ENCODE measurements at places on chromosomes 1 and 21.
A peak's percentile ranks its signal among the peaks of the same experiment; 100 is the strongest.

GRCh38 chr1:230696722-230697437 is 17.0 kb downstream of the AGT start:
- no peak for DNase-seq

- DNase-seq: no peak
Observed at GRCh38 chr1:116255486-116256285, 117.4 kb upstream of the ATP1A1 start.

- no peak for DNase-seq
Observed at GRCh38 chr1:61053226-61053711, 29.1 kb upstream of the NFIA start.

DNA sequence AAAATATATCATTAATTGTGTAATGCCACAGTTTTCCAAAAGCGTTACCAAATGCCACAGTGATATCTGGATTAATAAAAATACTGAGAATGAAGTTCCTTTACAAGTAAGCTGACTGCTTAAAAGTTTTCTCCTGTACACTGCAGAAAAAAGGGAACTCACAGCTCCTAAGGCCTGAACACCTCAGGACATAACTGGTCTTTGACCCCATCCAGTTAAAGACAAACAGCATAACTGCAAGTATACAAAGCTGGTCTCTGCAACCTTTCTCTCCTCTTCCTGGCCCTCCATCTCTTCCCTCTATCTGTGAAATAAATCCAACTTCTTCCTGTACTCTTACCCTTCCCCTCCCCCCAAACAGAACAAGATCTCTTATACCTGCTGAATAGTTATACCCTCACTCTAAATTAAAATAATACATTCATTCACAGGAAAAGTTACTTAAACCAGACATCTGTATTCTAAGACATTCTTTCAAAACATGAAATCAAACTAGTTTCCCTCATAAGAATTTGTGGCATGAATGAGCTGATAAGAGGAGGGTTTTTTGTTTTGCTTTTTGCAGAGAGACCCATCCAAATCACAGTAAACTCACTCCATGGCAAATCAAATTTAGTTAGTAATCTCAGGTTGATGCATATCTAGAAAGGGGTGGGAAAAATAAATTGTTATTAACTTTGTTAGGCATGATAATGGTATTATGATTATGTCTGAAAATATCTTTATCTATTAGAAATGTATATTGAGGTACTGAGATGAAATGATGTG is 2.9 kb downstream of the DIPK1A start:
- DNase-seq: no peak

DNA sequence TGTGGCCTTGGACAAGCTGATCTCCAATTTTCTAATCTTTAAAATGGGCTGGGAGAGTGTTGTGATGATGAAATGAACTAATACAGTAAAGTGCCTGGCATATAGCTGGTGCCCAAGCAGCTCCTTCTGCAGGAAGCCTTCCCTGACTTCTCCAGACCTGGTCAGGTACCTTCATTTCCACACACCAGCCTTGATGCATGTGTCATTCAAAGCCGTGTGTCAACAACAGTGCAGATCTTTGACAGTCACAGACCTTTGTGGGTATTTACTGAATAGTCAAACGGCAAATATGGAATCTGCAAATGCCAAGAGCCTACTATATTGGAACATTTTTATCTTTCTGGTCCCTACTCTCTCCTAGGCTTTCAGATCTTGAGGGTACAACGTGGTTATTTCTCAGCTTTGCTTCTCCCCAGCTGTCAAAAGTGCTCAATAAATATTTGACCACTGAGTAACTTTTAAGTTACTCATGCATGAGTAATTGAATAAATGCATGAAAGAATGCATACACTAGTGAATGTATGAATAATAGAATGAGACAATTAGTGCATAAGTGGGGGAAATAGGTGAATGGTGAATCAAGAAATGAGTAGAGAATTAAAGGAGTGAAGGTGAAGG is 75.4 kb downstream of the MDM4 start:
- no peak for DNase-seq

- DNase-seq: no peak
Observed at GRCh38 chr1:90452491-90452890, 264.6 kb downstream of the BARHL2 start.

- DNase-seq: peak; percentile 92
Observed at GRCh38 chr1:13730751-13731482, 30.9 kb downstream of the PRDM2 start.

- DNase-seq: no peak
Observed at GRCh38 chr1:155110381-155110780, 17.3 kb upstream of the EFNA1 start.

- no peak for DNase-seq
Observed at GRCh38 chr1:61241411-61241838, 159.1 kb downstream of the NFIA start.

GRCh38 chr1:7857000-7857399 is 4.1 kb upstream of the UTS2 start:
- no peak for DNase-seq

DNA sequence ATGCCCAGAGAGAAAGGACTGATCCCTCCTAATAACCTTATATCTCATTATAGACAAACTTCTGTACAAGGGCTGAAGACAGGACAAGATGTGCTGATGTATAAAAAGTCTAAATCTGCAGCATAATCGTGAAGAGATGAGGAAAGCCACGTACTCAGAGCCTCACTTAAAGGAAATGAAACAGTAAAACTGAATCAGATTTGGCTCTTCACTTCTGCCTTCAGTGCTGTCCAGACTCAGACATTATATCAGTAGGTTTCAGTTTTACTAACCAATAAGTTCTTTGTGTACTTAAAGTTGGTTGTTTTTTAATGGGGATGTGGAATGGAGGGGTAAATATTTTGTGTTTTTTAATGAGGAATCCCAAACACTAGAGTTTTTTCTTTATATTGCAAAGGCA is 45.3 kb upstream of the RGS1 start:
- no peak for DNase-seq

- no peak for DNase-seq
Observed at GRCh38 chr21:27321791-27322190, 354.9 kb upstream of the ADAMTS5 start.

DNA sequence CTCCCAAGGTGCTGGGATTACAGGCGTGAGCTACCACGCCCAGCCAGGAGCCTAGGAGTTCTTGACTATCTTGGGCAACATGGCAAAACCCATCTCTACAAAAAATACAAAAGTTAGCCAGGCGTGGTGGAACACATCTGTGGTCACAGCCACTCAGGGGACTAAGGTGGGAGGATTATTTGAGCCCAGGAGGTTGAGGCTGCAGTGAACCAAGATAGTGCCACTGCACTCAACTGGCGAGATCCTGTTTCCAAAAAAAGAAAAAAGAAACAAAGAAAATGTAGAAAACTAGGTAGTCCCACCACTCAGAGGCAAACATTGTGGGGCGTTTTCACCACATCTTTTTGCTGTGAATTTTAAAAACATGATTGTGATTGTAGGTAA is 141.3 kb downstream of the ZZZ3 start:
- no peak for DNase-seq

DNA sequence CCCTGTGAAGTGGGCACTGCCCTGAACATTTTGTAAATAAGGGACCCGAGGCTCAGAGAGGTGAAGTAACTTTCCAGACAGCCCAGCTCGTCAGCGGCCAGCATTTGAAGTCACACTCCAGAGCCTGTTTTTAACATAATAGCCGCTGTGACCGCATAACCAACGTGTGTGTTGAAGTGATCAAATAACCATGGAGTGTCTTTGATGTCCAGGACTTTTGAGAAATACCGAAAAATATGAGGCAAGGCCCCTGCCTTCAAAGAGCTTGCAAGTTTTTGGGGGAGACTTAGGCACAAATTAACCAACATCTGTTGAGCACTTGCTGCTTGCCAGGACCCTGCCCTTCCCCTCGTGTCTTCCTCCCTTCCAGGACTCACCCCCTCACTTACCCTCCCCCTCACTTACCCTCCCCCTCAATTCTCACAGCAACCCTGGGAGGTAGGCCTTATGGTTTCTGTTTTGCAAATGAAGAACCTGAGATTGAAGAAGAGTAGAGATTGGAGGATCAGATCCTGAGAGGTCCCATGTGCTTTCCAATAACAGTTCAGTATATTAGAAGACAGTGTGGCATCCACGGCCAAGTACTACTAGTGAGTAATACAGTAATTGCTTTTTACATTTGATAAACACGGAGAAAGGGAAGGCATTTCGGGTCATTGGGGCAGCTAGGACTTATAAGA is 1.3 kb upstream of the SLC16A1 start:
- DNase-seq: peak; percentile 44

GRCh38 chr1:32060914-32061313 is 11.8 kb upstream of the TMEM39B start:
- no peak for DNase-seq

DNA sequence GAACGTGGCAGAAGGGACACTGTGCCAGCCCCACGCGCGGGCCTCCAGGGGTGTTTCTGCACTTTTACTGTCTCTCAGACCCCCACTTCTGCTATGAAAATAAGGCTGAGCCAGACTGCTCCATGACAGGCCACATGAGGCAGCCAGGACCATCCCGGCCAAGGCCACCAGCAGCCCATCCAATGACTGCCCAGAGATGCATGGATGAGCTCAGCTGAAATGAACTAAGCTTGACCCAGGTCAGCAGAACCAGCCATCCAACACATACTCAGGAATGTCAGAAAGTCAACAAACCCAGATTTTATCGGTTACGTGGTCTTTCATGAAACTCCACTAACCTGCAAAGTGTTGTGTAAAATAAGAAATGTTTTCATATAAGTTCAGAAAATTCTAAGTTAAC is 51.2 kb downstream of the CCDC185 start:
- DNase-seq: no peak

DNA sequence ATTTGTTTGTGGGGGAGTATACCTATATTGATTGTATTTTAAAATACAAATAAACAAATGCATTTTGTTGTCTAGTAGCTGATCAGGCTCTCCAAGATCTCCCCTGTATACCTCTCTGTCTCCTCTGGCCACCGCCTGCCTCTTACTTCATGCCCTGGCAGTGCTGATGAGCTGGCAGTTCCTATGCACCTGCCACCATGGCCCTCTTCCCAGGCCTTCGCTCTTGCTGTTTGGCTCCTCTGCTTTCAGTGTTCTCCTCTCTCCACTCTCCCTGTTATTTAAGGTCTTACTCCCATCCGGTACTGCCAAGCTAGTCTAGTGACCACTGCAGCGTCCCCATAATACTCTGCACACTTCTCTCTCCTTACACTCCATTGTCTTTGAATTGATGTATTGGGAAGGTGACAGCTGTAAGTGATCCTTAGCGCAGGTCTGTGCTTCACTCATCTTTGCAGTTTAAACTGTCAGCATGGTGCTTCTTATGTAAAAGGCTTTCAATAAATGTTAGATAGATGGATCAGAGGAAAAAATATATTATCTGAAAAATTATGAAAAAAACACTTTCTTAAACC is 88.1 kb upstream of the ATP1A1 start:
- DNase-seq: no peak

DNA sequence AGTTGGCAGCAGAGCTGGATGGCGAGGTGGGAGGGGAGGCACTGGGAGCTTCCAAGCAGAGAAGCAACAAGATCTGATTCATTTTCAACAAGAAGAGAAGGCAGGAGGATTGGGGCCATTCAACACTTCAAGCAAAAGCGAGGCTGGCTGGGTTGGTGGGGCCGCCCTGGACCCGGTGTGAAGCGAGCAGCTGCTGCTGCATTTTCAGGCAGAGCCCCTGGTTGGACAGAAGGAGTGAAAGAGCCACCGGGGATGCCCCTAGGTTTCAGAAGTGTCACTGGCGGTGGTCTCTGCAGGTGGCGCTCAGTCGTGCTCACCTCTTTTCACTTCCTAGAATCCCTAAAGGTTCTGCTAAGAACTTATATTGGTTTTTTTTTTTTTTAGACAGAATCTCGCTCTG is 18.0 kb downstream of the SLC2A7 start:
- DNase-seq: no peak
